Metanephros (tissue), 2 donors: ENCODE measurements at places on chromosomes 7 and 10. TPM values are rescaled to one million over a fixed set of nuclear protein-coding genes. Genes with fewer than 3 reads are reported as not detected.

Gene MAD1L1
- total RNA-seq, result 41.0 TPM

Gene PRLHR
- total RNA-seq, result not detected

Gene UNCX
- 7.5 TPM for total RNA-seq

Gene RSU1
- 46.2 TPM for total RNA-seq

Gene UCN3
- total RNA-seq, result not detected

Gene CRHR2
- total RNA-seq, result 0.64 TPM

Gene NEUROD6
- not detected for total RNA-seq

Gene LIPJ
- total RNA-seq, result 0.23 TPM

Gene SPDYE8
- total RNA-seq, result not detected

Gene LIPM
- total RNA-seq, result not detected

Gene CHAT
- not detected for total RNA-seq

Gene NACAD
- 5.3 TPM for total RNA-seq

Gene RPP30
- total RNA-seq, result 41.2 TPM

Gene DGKB
- total RNA-seq, result 4.6 TPM

Gene RAPGEF5
- 138 TPM for total RNA-seq

Gene RASA4B
- total RNA-seq, result 18.7 TPM

Gene CPEB3
- total RNA-seq, result 4.8 TPM

Gene POM121L12
- not detected for total RNA-seq

Gene TEX47
- not detected for total RNA-seq

Gene BHLHA15
- total RNA-seq, result 0.41 TPM

Gene MRLN
- total RNA-seq, result 26.3 TPM

Gene ZNF467
- total RNA-seq, result 20.4 TPM

Gene PDE6C
- not detected for total RNA-seq

Gene ITGA8
- total RNA-seq, result 64.9 TPM

Gene RBM20
- total RNA-seq, result 5.4 TPM

Gene DDC
- 32.0 TPM for total RNA-seq

Gene PTPRN2
- total RNA-seq, result 6.2 TPM

Gene SHH
- 1.8 TPM for total RNA-seq

Gene ERVW-1
- total RNA-seq, result not detected

Gene EIF5AL1
- 0.12 TPM for total RNA-seq

Gene PTPRZ1
- total RNA-seq, result 2.7 TPM

Gene FAM237B
- total RNA-seq, result not detected

Gene RSPH10B
- total RNA-seq, result 2.0 TPM

Gene UTF1
- 0.35 TPM for total RNA-seq

Gene TMEM213
- total RNA-seq, result 43.8 TPM

Gene SLC26A5
- total RNA-seq, result not detected

Gene PON3
- total RNA-seq, result 1.9 TPM

Gene NXPH1
- 0.23 TPM for total RNA-seq

Gene LDB3
- 64.6 TPM for total RNA-seq

Gene EBF3
- 12.2 TPM for total RNA-seq

Gene CYP2C19
- 0.18 TPM for total RNA-seq

Gene ITPRID1
- not detected for total RNA-seq

Gene TAS2R3
- total RNA-seq, result 7.1 TPM

Gene PHTF2
- 24.1 TPM for total RNA-seq

Gene CYP3A4
- total RNA-seq, result not detected

Gene LIPN
- not detected for total RNA-seq
